RKO (cell line): ENCODE measurements at places on chromosomes 2 and 18.

- no peak for DNase-seq
Measured at GRCh38 chr2:186130748-186131641, 355.1 kb upstream of the ZC3H15 start.

DNA sequence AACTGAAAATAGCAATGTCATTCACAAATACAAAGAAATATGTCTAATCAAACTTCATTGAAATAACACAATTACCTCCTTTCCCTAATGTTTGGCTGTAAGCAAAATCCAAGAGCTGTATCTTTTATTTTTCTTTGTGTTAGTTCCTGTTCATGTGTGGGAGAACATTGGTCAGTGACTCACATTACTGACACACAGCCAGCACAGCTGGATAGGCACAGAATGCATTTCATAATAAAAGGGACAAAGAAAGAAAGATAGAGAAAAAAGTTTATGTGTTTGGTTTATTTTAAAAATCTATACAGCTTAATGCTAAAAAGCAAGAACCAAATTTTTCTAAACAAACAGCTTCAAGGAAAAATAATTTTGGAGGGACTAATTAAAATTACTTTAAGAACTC, 185.6 kb upstream of the COL3A1 start:
- peak; percentile 66 for DNase-seq

- no peak for DNase-seq
Measured at GRCh38 chr18:22547807-22548561, 130.3 kb upstream of the CTAGE1 start.

GRCh38 chr18:54228364-54228763, 3.9 kb upstream of the MBD2 start:
- no peak for DNase-seq

GRCh38 chr2:79835911-79836310, 323.1 kb downstream of the CTNNA2 start:
- DNase-seq = no peak

GRCh38 chr2:71800851-71801250, 346.8 kb downstream of the CYP26B1 start:
- DNase-seq = no peak

GRCh38 chr2:43230951-43231827, 4.8 kb upstream of the ZFP36L2 start:
- no peak for DNase-seq

- DNase-seq = no peak
Measured at GRCh38 chr2:18487106-18487913, 73.1 kb downstream of the RDH14 start.

DNA sequence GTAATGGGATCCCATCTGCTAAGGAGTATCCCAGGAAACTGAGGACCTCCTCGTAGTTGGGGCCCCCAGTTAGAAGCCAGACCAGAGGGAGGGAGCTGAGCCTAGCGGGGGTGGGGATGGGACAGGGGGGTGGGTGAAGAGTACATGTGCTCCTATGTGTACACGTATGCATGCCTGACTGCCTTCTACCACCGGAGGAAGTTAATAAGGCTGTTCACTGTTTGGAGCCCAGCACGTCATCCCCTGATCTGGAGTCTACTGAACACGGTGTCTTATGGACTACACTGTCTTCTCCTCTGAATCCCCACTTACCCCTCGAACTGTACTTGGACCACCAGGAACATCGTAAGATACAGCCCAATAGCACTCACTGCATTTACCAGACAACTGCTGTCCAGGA, 68.5 kb downstream of the SFXN5 start:
- DNase-seq = no peak

DNA sequence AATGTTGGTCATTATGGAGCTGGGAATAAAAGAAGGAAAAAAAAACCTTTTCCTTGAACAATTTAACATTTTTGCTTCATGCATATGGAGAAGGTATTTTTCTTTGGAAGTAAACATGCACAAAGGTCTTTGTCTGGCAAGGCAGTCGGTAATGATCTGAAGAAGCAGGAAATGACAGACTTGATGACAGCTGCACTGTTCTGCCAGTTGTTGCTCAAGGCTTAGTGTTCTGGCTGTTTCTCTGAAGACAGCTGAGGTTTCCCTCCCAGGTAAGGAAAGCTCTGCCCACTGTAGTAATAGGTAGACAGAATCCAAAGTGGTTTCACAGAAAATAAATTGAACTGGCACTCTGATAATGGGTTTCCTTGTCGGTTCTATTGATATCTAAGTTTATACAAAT, 308.4 kb upstream of the GCFC2 start:
- DNase-seq = peak; percentile 1
